ENCODE measurements at places on chromosomes 1 and 21. TPM values are rescaled to one million over a fixed set of nuclear protein-coding genes. Genes with fewer than 3 reads are reported as not detected.

PCAT6 gene
- total RNA-seq, result 3.8 TPM

DNA sequence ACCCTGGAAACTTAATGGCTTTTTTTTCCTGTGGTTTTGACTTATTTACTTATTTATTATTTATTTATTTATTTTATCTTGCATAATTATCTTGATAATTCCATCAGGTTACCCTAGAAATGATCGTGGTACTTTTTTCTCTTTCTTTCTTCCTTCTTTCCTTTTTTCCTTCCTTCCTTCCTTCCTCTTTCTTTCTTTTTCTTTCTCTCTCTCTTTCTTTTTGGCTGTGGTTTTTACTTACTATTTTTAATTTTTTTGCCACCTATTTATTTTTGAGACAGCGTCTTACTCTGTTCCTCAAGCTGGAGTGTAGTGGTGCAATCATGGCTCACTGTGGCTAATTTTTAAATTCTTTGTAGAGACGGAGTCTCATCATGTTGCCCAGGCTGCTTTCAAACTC lies 6.2 kb upstream of the KLF18 start:
- DNase-seq, result no peak
- H3K36me3 ChIP-seq, result no peaks in the 10 kb centered on the region
- no peak overlapping the region for H3K27ac ChIP-seq
- peaks cover 27% of the 10 kb centered on the region for H3K27me3 ChIP-seq
- H3K4me3 ChIP-seq, result no peak overlapping the region

SSU72 gene
- 121 TPM for total RNA-seq

DNA sequence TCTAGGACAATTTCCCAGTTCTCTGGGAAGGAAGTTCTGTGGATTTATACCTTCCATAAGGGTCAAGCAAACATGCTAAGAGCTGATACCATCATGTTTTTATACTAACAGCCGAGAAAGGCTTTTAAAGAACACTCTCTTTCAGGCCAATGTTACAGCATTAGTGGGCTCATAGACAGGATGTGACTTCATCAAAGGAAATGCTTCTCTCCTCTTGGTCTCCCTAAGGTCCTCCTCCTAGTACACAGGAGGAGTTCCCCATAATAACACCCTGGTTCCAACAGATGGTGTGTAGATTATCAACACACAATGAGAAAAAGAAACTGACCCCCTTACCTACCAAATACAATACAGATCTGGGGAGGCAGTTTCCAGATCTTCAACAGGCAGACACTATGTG lies 26.7 kb upstream of the GLIS1 start:
- H3K27ac ChIP-seq, result peak overlapping the region; percentile 25
- no peak overlapping the region for H3K4me3 ChIP-seq
- no peaks in the 10 kb centered on the region for H3K36me3 ChIP-seq
- peaks cover 26% of the 10 kb centered on the region for H3K4me1 ChIP-seq
- DNase-seq, result no peak
- H3K27me3 ChIP-seq, result no peaks in the 10 kb centered on the region

GRCh38 chr21:35070436-35070835 lies 21.3 kb upstream of the RUNX1 start:
- H3K27ac ChIP-seq, result no peak overlapping the region
- H3K27me3 ChIP-seq, result no peaks in the 10 kb centered on the region
- H3K36me3 ChIP-seq, result peaks cover 2% of the 10 kb centered on the region
- H3K4me3 ChIP-seq, result no peak overlapping the region

- no peak overlapping the region for H3K27ac ChIP-seq
- H3K4me3 ChIP-seq, result no peak overlapping the region
- H3K27me3 ChIP-seq, result no peaks in the 10 kb centered on the region
- no peaks in the 10 kb centered on the region for H3K4me1 ChIP-seq
- DNase-seq, result no peak
Measured at GRCh38 chr1:247840818-247841217, 878 bp downstream of the OR11L1 start.

DNA sequence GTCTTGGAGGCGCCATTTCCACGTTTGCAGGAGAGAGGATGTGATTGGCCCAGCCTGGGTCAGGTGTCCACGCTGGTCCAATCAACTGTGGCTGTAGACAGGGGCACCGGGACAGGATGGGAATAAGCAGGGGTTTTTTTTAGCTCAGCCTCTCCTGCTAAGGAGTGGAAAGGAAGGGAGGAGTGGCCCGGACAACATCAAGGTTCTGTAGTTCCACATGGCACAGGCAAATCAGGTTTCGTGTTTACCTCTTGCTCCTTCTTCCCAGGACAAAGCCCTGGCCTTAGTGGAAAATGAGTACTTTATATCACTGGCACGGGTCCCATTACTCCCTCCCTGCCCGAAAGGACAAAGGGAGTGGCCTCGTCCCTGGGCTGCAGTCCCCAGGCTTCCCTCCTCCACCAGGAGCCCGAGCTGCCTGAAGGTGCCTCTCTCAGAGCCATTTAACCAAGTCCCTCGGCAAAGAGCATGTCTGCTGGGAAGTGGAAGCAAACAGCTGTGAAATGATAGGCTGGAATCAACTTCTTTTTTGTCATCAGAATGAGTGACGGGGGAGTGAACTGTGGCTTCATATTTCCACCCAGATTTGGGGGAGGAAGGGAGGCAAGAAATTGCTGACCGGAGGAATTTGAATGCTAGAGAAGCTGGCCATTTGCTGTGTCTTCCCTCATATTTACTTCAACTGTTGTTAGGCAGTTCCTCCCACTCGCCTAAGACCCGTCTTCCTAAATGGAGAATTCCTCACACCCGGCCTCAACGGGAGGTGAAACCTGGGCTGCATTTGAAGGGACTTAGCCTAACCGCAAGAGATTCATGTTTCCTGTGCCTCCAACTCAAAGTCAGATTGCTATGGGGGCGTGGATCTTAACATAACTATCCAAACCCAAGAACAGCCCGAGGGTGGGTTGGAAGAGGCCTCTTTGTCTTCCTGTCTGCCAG lies 84.9 kb upstream of the SLC44A3 start:
- peak overlapping the region; percentile 92 for H3K27ac ChIP-seq
- H3K27me3 ChIP-seq, result no peaks in the 10 kb centered on the region
- H3K36me3 ChIP-seq, result no peaks in the 10 kb centered on the region

DNA sequence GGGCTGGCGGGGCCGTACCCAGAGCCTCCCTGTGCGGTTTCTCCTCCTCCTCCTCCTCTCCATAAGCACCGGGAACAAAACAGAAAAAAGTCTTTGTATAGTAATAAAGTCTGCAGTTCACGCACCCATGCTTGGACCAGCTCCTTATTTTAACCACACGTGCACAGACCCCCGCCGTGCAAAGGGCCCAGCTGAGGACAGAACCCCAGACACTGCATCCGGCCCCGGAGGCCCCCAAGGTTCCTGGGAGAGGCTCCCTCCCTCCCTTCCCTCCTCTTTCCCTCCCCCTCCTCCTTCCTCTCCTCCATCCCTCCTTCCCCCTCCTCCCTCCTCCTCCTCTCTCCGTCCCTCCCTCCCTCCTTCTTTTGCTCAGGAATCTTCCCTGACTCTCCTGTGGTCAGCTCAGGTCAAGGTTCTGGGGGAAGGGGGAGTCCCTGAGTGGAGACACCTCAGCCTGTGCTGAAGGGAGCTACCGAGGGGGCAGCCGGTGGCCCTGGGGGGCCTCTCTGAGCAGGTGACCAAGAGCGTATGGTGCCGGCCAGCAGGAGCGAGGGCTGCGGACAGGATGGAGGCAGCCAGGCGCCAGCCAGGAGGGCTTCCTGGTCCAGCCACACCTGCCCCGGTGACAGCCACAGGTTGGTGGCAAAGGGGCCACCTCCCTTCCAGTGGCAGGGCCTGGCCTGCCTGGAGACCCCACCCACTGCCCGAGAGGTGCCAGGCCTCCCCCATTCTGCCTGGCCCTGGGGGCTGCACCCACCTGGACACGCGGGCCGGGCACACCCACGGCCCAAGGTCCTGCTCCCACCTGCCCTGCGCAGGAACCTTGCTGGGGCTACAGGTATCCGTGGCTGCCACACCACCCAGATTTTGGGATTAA lies 3.2 kb upstream of the TTLL10 start:
- H3K4me1 ChIP-seq, result peaks cover 9% of the 10 kb centered on the region
- peaks cover 4% of the 10 kb centered on the region for H3K27me3 ChIP-seq
- no peak overlapping the region for H3K27ac ChIP-seq
- H3K4me3 ChIP-seq, result no peak overlapping the region

ZNF683 gene
- total RNA-seq, result not detected

- H3K4me1 ChIP-seq, result peaks cover 28% of the 10 kb centered on the region
- H3K4me3 ChIP-seq, result peak overlapping the region; percentile 87
- no peaks in the 10 kb centered on the region for H3K36me3 ChIP-seq
- H3K27me3 ChIP-seq, result no peaks in the 10 kb centered on the region
- no peak for DNase-seq
Measured at GRCh38 chr1:179955731-179956130, 1.1 kb downstream of the CEP350 start.

DNA sequence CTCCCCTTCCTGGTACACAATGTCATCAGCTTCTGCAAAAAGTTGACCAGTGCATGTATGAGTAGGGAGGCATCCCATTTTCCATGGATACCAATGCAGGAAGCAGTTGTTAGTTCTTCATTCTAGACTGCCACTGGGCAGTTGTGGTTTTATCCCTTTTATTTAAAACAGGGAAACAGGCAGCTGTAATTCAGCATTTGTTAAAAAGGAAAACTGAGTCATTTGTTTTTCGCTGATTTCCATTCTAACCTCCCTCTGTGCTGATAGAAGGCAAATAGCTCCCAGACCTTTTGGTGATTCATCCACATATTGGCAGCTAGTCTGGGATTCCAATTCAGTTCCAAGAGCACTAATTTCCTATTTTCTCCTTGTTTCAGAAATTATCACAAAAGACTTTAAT lies 21.1 kb upstream of the ABCA4 start:
- H3K27me3 ChIP-seq, result no peaks in the 10 kb centered on the region
- no peaks in the 10 kb centered on the region for H3K36me3 ChIP-seq
- DNase-seq, result no peak
- H3K4me3 ChIP-seq, result no peak overlapping the region

DNA sequence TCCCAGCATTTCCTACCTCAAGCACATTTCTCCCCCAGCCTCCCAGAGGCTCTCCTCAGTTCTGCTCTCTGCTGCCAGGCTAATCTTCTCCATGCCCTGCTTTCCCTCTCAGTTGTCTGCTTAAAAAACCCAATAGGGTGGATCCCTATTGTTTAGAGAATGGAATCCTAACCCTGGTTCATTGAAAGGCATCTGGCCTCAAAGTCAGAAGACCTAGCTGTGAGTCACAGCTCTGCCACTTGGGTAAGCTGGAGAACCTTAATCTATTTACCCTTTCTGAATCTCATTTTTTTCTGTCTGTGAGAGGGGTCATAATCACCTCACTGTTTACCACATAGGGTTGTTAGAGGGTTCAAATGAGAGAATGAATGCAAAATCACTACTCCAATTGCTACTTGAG lies 12.5 kb upstream of the MYOC start:
- no peaks in the 10 kb centered on the region for H3K36me3 ChIP-seq
- no peak overlapping the region for H3K27ac ChIP-seq
- no peak overlapping the region for H3K4me3 ChIP-seq
- H3K4me1 ChIP-seq, result no peaks in the 10 kb centered on the region
- DNase-seq, result no peak

GRCh38 chr1:194774535-194774934 lies 1588.1 kb upstream of the B3GALT2 start:
- no peak overlapping the region for H3K4me3 ChIP-seq
- no peak for DNase-seq
- no peak overlapping the region for H3K27ac ChIP-seq

DNA sequence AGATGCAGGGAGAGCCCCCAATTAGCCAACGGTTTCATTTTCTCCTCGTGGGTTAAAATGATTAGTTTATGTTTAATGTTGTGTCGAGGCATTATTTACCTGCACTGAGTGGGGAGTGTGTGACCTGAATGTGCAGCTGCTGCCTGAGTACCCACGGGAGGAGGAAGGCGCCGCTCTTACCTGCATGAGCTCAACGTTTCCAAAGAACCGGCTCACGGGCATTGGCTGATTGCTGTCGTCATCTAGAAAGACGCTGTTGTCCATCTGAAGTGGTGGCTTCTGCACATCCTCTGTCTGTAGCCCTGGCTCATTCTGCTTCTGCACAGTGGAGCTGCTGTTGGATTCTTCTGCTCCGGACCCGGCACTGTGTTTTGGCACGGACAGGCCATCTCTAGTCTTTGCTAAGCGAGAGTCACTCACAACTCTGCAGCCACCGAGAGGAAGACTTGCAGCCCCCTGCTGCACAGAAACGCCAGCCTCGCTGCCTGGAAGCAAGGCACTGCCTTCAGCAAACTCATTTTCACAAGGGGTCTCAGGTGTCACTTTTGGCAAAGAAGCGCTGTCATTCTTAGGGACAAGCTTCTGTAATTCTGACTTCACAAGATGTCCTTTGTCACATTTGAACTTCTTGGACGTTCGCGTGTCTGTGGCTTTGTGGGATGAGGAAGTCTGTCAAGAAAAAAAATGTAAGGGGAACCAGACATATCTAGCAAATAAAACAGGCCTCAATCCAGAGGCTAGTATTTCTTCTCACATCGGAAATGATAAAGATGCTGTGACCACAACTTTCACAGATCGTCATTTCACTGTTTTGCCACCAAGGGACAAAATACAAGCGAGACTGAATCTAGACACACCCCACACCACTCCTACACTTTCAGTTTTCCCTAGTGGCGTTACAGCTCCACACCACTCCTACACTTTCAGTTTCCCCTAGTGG lies 9.4 kb downstream of the C1orf174 start:
- peaks cover 30% of the 10 kb centered on the region for H3K36me3 ChIP-seq
- no peak overlapping the region for H3K27ac ChIP-seq
- DNase-seq, result no peak
- H3K4me3 ChIP-seq, result no peak overlapping the region

DNA sequence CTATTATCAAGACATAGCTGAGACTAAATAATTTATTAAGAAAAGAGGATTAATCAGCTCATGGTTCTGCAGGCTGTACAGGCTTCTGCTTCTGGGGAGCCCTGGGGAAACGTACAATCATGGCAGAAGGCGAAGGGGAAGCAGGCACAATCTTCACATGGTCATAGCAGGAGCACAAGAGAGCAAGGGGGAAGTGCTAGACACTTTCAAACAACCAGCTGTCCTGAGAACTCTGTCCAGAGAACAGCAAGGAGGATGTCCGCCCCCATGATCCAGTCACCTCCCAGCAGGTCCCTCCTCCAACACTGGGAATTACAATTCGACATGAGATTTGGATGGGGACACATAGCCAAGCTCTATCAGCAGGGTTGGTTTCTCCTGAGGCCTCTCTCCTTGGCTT lies 10.3 kb upstream of the SLC45A1 start:
- no peaks in the 10 kb centered on the region for H3K27me3 ChIP-seq
- no peak overlapping the region for H3K27ac ChIP-seq
- no peak for DNase-seq
- H3K36me3 ChIP-seq, result no peaks in the 10 kb centered on the region

PIK3CD gene
- total RNA-seq, result 14.6 TPM

GRCh38 chr1:189708674-189709073 lies 769.0 kb downstream of the BRINP3 start:
- peak overlapping the region; percentile 75 for H3K27ac ChIP-seq
- DNase-seq, result no peak
- H3K4me1 ChIP-seq, result peaks cover 21% of the 10 kb centered on the region
- no peaks in the 10 kb centered on the region for H3K36me3 ChIP-seq
- no peak overlapping the region for H3K4me3 ChIP-seq
- H3K27me3 ChIP-seq, result no peaks in the 10 kb centered on the region

DNA sequence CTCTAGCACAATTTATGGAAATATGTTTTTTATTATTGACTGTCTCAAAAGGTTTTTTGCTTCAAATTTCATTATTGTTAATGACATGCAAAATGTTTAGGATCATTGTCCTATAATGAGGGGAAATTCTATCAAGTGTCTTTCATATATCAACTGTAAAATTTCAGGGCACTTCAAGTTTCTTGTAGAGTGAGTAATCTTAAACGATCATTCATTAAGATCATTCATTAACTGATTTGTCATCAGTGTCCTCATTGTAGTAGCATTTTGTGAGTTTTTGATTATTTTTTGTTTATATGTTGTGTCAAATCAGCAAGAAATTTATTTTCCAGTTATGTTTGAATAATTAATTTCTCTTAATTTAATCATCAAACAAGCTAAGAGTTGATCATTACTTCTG lies 111.8 kb upstream of the PRDX6 start:
- no peak overlapping the region for H3K4me3 ChIP-seq
- no peaks in the 10 kb centered on the region for H3K4me1 ChIP-seq
- DNase-seq, result no peak
- H3K27ac ChIP-seq, result no peak overlapping the region

Data from osteocyte (in vitro differentiated cells).